Karpas-422 (cell line): ENCODE measurements at places on chromosomes 13 and 19.
A peak's percentile ranks its signal among the peaks of the same experiment; 100 is the strongest.

DNA sequence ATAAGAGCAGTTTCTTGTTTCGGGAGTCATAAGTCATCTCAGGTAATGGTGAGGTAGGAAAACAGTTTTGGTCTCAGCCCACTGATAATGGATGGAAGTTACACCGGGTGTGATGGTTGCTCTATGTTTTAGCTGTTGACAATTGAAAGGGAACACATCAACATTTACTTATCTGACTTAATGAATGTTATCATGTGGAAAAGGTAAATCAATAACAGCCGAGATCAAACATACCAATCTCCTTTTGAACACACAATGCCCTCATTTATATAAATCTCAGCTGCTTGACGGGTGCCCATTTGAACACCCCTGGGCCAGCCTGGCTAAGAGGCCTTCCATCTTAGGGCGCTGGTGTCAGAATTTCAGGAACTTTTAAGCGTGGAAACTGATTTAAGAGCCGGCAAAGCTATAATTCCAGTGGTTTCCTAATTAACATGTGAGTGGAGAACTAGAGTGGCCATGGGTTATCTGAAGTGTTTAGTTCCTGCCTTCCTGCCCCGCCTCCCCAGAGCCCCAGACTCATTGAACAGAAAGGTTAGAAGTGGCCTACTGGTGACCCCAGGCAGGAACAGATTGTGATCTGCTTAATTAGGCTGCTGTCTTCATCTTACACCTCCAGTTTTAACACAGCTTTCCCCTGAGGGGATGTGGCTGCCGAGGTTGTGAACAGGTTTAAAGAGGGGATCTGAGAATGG, 572.7 kb downstream of the FGF9 start:
- DNase-seq: no peak

DNA sequence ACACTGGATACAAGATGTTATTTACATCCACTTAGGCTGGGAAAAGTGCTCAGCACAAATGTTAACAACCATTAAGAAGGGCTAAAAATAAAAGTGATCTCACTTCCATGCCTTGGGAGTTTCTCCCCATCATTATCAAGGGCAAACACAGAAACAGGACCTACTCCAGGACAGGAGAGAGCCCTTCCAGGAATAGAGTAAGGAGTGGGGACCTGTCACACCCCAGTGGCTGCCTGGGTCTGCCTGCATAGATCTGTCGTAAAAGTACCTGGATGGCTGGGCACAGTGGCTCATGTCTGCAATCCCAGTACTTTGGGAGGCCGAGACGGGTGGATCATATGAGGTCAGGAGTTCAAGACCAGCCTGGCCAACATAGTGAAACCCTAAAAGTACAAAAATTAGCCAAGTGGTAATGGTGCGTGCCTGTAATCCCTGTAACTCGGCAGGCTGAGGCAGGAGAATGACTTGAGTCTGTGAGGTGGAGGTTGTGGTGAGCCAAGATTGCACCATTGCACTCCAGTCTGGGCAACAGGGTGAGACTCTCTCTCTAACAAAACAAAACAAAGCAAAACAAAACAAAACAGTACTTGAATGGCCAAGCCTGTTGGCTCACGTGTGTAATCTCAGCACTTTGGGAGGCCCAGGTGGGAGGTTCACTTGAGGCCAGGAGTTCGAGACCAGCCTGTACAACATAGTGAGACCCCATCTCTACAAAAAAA, 5.6 kb downstream of the ATP8A2 start:
- no peak for DNase-seq

DNA sequence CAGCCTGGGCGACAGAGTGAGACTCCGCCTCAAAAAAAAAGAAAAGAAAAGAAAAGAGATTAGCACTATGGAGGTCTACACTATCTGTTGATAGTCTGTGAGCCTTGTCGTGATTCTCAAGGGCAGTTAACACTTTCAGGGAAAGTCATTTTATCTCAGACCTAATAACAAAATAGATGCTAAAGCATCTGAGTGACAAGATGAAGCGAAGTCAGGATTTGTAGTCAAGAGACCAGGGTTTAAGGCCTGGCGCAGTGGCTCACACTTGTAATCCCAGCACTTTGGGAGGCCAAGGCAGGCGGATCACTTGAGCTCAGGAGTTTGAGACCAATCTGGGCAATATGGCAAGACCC, 13.3 kb upstream of the RAB8A start:
- DNase-seq: no peak

DNA sequence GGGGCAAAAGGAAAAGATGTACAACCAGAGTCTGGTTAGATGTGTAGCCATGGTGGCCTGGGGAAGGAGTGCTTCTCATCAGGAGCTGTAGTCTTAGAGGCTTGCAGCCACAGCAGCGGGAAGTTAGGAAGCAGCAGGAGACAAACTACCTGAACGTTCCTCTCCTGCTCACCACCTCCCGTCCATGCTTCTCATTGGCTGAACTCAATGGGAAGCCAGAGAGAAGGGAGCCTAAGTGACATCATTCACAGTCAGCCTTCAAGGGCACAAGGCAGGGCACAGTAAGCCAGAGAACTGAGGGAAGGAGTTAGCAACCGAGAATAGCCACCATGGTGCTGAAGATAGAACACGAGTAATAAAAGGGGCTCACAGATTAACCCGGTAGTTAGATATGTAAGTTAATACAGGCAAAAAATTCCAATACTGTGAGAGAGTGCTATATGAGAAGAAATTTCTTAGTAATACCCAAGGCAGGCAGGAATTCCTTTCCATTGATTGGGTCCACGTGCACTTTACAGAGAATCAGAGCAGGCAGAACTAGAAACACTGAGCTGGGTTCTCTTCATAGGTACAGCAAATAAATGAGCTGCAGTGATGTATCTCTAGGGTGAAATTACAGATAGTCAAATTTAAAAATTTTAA, 391.5 kb upstream of the DACH1 start:
- no peak for DNase-seq

DNA sequence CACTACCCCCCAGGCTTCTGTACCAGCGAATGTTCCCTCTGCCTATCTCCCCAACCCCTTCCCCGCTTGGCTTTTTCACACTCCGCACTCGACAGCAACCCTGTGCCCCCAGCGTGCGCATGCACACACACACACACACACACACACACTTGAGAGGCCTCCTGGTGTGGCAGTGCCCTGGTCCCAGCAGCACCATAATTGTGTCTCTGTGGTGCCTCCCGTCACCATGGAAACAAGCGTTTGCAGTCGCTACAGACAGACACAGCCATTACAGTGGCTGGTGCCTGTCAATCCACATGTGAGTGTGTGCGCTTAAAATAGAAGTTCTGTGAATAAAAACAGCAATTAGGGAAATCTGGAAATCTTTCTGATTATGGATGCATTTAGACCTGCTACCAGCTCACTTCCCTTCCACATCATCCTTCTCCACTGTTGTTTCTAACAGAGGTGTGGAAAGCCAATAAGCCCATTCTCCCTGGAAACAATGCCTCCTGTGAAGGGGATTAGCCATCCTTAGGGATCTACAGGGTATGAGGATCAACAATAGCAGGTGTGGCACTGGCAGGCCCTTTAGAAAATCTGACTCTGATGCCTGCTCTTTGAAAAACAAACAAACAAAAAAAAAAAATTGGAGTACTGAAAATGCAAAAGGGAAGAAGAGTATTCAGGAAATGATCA, 146.3 kb downstream of the DCLK1 start:
- no peak for DNase-seq

DNA sequence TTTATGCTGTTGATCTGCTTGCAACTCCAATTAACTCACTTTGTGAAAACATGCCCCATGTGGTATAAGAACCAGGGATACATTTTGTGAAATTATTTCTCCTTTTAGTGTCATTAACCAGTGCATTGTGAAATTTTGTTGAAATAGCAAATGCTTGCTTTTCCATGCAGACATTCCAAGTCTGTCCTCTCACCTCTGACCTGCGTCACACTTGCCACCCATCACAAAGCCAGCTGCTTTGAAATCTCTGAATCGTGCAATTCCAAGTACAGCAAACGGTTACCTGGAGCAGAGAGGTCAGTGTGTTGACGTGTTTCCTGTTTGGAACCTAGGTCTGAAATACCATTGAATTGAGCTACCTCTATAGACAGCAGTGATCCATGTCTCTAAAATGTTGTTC, 4.9 kb upstream of the SLC25A15 start:
- no peak for DNase-seq

DNA sequence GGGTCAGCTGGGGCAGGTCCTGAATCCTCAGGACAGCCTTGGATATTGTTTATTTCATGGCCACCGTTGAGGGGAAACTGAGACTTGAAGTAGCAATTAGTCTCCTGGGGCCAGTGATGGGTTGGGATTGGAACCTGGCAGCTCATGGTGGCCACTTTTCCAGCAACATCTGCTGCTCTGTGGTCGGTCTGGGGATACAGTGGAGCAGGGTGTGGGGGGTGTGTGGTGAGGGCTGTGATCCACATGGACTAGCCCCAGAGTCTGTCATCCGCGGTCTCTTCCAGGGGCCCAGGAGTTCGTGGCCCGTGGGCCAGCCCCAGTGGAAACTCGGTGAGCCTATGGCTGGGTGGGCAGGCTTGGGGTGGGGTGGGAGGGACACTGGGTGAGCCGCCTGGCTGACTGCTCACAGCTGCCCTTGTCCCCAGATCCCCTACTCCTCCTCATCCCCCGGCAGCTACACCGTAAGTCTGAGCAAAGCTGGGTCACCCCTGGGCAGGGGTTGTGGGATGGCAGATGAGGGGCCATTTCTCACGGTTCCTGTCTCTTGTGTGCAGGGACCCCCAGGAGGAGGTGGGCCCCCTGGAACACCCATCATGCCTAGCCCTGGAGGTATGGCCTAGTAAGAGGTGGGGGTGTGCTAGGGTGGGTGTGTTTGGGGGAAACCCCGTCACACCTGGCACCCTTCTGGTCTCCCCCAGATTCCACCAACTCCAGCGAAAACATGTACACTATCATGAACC, 5.5 kb downstream of the ISYNA1 start:
- no peak for DNase-seq

GRCh38 chr13:31774186-31774750, 34.9 kb downstream of the RXFP2 start:
- DNase-seq: no peak

- no peak for DNase-seq
Measured at GRCh38 chr19:2974342-2975041, 2.9 kb upstream of the TLE6 start.

GRCh38 chr19:28103921-28104320, 1109.0 kb downstream of the UQCRFS1 start:
- no peak for DNase-seq

- DNase-seq: no peak
Measured at GRCh38 chr19:2791876-2792275, 6.6 kb downstream of the THOP1 start.

- DNase-seq: no peak
Measured at GRCh38 chr13:41854758-41855157, 106.2 kb downstream of the VWA8 start.

- no peak for DNase-seq
Measured at GRCh38 chr13:44764302-44764692, 188.2 kb upstream of the TSC22D1 start.

GRCh38 chr19:34639491-34640085, 37.4 kb downstream of the SCGB2B2 start:
- peak; percentile 93 for DNase-seq

GRCh38 chr19:10431943-10432735, 11.8 kb downstream of the PDE4A start:
- DNase-seq: peak; percentile 73
